ENCODE measurements at places on chromosomes 5 and 9. TPM values are rescaled to one million over a fixed set of nuclear protein-coding genes. Genes with fewer than 3 reads are reported as not detected.
A peak's percentile ranks its signal among the peaks of the same experiment; 100 is the strongest.

IL17B gene
- polyA plus RNA-seq = not detected

CCL27 gene
- 1.4 TPM for polyA plus RNA-seq

F12 gene
- 3.7 TPM for polyA plus RNA-seq

ANXA2R gene
- 10.2 TPM for polyA plus RNA-seq

LIFR gene
- polyA plus RNA-seq = 7.6 TPM

F2R gene
- polyA plus RNA-seq = 3.7 TPM

- no peak for DNase-seq
Measured at GRCh38 chr5:1104327-1105006, 7.4 kb downstream of the SLC12A7 start.

DNA sequence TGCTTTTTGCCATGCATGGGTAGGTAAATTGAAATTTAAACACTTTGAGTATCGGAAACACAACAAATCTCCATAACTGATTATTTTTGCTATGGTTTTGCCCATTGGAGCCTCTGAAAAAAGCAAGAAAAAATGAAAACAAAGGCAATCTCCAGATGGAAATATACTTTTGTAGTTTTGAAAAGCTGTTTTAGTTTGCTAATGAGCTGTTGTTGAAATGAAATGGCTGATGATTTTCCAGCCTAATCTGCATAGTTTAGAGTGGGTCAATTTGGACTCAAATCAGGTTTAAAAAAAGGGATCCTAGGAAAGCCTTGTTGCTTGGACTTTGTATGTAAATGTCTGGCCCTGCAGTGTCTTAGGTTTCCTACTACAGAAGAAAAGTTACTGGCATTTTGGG lies 285.8 kb downstream of the CAAP1 start:
- DNase-seq = no peak

GRCh38 chr5:111697215-111697614 lies 59.8 kb downstream of the NREP start:
- peak; percentile 67 for DNase-seq

GRCh38 chr9:14992081-14992480 lies 81.9 kb upstream of the FREM1 start:
- DNase-seq = no peak

- DNase-seq = peak; percentile 6
Measured at GRCh38 chr9:31210978-31211570, 1173.4 kb upstream of the ACO1 start.

DNA sequence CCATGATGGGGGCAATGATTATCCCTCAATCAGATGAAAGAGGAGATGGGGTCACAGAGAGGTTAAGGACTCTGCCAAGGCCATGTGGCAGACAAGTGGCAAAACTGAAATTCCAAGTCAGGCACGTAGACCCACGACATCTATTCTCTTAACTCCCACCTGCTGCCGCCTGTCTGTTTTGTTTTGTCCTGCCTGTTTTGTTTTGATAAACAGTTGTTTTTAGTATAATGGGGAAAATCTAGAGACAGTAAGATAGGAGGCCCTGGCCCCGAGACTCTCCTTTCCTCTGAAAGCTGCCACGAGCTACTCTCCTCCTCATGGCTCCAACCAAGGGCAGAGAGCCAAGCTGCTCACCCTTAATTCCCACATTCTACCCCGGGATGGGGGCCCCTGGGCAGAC lies 4.9 kb downstream of the FSTL4 start:
- DNase-seq = no peak

DNA sequence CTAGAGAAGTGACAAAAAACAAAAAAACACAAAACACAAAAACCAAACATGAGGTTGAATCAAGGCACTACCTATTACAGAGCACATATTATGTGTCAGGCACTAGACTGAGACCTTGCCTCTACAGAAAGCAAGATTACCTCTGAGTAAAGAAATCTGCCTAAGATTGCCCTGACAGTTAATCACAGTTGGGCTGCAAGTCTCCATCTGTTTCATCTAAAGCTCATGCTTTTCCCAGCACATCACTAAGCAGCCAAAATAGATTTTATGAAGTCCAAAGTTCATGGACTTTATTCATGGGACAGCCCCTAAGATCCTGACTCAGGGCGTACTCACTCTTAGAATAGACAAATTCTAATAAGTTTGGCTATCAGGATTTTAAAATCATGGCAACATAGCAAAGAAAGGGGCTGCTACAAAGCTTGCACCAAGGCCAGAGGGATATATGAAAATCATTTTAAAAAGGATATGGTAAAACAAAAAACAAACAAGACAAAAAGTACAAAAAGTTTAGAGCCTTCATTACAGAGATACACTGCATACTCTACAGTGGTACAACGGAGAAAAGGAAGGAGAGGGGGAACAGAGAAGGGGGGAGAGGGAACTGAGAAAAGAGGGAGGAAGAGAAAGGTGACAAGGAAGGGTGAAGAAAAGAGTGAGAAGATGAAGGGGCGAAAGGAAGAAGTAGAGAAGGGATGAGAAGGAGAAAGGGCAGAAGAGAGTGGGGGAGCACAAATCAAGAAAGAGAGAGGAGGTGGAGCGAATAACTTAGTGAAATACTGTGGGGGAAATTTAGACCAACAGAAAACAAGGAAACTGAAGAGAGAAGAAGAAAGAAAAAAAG lies 58.2 kb downstream of the RICTOR start:
- no peak for DNase-seq

All from brain (organoid and tissue), 16 donors.